ENCODE measurements at places on chromosomes 7 and 10.

DNA sequence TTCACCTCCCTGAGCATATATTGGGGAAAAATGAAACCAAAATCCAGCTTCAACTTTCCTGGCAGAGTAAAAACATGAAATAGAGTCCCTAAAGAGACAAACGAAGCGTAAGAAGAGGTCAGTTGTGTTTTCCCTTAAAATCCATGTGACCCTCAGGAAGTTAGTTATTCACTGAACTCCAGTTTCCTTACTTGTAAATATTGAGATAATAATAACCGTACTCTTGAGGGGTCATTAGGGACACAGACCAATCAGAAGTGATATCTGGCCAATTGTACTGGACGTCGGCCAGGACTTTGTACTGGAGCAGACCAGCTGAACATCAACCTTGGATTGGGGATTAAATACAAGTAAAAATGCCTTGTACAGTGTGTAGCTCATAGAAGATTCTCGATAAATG, 167.0 kb downstream of the GATA3 start:
- DNase-seq: no peak

DNA sequence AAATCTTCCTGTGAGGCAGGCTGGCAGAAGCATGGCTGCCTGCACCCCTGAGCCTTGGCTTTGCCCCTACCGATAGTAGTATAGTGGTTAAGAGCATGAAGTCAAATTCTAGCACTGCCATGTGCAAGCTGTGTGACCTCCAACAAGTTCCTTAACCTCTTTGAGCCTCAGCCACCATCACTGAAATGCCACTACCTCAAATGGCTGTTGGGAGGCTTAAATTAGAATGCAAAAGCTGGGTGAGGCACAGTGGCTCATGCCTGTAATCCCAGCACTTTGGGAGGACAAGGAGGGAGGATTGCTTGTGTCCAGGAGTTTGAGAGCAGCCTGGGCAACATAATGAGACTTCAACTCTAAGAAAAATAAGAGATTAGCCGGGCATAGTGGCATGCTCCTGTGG, 8.4 kb downstream of the SFRP5 start:
- no peak for DNase-seq

GRCh38 chr7:144656965-144657517, 178.8 kb downstream of the TPK1 start:
- DNase-seq: no peak

GRCh38 chr7:123131961-123132360, 67.8 kb downstream of the SLC13A1 start:
- no peak for DNase-seq

DNA sequence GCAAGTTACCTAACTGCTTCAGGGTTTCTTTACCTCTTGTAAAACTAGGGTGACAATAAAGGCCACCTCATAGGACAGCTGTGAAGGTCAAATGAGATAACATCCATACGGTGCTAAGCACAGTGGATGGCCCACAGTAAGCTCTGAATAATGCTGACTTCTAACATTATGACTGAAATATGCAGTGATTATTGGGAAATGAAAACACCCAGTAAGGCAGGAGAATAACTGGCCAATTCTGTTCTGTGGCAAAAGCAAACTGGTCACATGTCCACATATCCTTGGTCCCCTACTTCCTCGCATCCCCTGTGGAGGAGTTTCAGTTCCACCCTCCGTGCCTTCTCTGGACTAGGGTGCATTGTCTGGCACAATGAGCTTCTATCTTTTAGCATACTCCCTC, 1.4 kb downstream of the CUBN start:
- no peak for DNase-seq

DNA sequence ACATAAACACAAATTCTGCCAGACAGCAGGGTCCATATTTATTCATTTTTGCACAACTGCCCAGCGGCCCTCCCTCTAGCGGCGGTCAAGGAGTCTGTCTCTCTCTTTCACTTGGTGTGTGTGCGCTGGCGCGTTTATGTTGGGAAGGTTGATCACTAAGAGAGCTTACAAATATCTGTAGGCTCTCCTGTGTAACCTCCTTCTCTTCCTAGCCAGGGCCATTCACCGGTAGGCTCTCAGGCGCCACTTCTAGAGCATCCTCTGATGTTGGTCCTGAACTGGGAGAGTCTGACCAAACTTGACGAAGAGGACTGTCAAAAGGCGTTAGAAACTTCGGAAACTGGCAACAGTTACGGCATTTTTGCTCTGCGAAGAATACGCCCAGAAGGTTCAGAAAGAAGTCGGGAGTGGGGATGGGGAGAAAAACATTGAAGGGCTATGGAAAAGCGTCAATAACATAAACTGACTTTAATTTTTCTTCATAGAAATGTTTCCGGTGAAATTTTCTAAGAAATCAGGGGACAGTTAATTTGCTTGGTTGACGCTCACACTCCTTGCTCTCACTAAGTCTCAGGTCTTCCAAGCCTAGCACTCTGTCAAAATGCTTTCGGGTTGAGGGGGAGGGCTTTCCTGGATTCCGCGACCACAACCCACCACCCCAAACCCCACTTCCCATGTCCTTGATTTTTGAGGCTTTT, 731.1 kb downstream of the ZWINT start:
- DNase-seq: no peak

DNA sequence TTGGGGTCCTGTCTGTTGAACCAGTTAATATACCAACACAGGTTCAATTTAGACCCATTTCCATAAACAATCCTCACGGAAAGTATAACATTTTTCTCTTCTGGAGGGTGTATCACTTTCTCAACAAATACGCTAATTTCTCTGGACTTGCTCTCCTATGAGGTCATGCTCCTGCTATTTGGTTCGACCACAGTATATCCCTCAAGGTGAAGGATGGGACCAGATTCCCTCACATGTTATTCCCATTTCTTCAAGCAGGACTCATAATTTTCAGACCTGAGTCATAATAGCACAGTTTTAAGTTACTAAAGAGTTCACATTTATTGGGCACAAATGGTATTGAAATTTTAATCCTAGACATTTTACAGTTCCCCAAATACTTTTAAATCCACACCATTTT, 57.2 kb downstream of the ADAM12 start:
- DNase-seq: no peak

DNA sequence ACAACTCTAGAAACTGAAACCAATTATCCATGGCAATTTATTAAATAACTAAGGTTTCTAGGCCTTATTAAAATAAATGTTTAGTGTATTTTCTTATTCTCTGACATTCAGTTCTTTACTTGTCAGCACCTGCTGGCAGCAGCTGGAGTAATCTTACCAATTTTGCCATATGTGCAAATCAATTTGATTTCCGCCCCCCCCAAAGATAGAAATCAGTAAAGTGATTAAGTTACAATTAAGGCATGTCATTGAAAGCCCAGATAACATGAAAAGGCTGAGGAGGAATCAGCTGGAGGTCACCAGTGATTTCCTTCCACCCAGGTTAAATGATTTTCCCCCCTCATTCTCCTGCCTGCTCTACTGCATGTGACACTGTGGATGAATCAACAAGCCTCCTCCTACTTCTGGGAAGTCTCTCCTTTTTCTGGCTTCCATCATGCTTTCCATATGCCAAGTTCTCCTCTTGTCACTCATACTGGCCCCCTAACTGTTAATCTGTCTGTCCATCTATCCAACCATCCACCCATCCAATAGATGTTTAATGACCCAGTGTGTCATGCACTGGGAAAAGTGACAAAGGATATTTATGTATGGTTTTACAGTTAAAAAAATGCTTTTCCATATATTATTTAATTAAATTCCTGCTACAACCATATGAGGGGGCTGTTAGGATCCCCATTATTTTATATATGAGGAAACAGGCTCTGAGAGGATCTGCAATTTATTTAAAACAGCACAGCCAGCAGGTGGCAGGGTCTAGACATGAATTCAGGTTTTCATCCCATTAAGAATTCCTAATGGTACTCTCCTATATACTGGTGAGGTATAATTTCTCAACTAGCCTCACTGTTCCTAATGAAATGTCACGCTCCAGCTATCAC, 116.5 kb downstream of the ATXN7L1 start:
- no peak for DNase-seq

DNA sequence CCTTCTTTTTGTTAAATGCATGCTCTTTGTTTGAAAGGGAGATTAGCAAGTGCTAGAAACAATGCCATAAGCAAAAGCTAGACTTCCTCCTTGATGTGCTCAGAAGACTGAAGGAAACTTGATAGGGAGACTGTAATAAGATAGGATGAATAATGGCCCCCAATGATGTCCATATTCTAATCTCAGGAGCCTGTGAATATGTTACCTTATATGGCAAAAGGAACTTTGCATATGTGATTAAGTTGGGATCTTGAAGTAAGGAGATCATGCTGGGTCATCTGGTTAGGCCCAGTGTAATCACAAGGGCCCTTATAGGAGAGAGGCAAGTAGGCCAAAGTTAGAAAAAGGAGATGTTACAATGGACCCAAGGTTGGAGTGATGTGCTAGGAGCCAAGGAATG, 13.6 kb upstream of the LIPM start:
- DNase-seq: no peak

DNA sequence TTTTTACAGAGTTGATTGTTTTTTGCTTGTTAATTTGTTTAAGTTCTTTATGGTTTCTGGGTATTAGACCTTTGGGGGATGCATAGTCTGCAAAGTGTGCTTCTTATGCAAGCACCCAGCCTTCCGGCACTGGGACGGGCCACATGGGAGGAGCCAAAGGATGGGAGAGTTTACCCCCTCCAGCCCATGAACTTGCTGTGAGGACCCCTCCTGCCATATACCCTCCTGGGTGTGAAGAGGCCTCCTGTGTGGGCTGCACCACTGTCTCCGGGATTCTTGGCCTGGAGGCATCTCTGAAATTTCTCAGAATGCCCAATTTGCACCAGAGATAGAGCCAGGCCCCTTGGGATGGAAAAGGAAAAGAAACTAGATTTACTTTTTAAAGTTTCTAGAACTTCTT, 150.7 kb downstream of the MGMT start:
- DNase-seq: no peak

GRCh38 chr7:3073763-3074458, 30.2 kb upstream of the CARD11 start:
- no peak for DNase-seq

- no peak for DNase-seq
Observed at GRCh38 chr7:11469028-11469745, 362.8 kb downstream of the THSD7A start.

DNA sequence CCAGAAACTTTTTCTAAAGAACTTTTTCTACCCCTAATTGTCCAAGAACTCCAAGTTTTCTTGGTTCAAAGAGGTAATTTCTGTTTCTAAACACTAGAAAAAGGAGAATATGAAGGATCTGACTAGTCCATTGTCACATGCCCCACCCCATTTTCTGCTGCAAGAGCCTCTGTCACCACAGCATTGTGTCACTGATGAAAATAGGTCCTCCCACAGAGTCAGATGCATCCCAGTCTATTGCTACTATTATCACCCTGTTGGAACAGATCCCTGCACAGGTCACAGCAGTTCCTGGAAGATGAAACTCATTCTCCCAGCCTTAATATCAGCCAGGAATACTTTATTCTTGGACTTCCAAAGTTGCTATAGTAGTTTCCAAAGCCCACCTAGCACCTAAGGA, 7.5 kb upstream of the CFTR start:
- no peak for DNase-seq

DNA sequence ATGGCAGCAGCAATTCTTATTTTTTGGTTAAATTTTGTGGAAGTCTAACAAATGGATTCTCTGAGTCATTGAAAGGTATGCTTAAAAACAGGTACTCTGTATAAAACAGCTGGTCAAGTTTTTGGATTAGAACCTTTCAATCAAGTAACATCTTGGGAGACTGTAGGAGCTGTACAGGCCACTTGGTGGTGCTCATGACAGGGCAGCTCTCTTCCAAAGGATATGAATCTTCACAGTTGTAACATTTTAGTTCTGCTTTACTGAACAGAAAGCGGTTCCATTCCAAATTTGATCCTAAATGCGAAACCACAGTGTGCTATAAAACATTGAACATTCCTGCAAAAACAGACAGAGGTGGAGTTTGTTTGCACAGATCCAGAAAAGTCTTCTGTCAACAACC, 44.5 kb upstream of the AGR3 start:
- DNase-seq: no peak

DNA sequence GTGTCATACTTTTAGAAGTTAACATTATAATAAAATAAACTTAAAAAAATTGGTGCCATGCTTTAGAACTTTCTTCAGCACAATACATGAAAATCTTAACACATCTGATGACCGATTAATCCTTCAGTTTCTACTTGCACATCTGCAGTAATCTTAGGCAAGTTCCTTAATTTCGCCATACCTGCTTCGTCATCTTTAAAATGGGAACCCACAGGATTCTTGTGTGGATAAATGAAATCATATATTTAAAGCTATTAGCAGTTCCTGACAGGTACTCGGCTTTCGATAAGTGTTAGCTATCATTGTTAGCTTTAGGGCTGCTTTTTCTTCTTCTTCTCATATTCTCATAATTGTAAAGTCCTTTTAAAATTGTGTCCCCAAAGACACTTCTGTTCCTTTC, 907 bp upstream of the VPS50 start:
- no peak for DNase-seq

DNA sequence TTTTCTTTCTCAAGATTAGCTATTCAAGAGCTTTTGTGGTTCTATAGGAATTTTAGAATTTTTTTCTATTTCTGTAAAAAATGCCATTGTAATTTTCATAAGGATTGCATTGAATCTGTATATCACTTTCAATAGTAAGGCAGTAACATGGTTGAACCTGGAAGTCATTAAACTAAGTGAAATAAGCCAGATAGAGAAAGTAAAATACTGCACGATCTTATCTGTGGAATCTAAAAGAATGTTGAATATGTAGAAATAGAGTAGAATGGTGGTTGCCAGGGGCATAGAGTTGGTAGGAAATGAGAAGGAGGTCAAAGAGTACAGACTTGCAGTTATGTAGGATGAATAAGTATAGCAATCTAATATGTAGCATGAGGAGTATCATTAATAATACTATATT, 1073.5 kb upstream of the LRRN3 start:
- DNase-seq: no peak

- no peak for DNase-seq
Observed at GRCh38 chr7:18495412-18496340, at the start of gene HDAC9. Gene HDAC9 (plus strand): TSS chr7:18495749. CDS start chr7:18496303, 554 bp downstream.

GRCh38 chr7:22192801-22193200, 164.2 kb downstream of the RAPGEF5 start:
- no peak for DNase-seq

GRCh38 chr10:34995925-34996324, 94.2 kb downstream of the CUL2 start:
- DNase-seq: no peak

DNA sequence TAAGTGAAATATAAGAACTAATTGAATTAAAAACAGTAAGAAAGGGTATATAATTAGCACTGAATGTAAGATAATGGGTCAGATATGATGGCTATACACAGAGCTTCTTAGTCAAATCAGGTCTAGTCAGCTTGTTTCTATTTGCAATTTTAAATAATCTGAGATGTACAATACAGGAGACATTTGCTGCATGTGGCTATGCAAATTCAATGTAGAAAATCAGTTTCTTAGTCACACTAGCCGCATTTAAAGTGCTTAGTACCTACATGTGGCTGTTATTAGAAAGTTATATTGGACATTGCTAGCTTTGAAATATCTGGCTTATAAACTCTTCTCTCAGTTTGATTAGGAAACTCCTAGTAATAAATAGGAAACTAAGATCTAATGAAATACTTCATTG, 25.3 kb downstream of the CCDC7 start:
- DNase-seq: no peak

All from activated naive CD4-positive, alpha-beta T cell (primary cell).